Hepatocyte (in vitro differentiated cells): ENCODE measurements at places on chromosomes 4 and X.
A peak's percentile ranks its signal among the peaks of the same experiment; 100 is the strongest.

DNA sequence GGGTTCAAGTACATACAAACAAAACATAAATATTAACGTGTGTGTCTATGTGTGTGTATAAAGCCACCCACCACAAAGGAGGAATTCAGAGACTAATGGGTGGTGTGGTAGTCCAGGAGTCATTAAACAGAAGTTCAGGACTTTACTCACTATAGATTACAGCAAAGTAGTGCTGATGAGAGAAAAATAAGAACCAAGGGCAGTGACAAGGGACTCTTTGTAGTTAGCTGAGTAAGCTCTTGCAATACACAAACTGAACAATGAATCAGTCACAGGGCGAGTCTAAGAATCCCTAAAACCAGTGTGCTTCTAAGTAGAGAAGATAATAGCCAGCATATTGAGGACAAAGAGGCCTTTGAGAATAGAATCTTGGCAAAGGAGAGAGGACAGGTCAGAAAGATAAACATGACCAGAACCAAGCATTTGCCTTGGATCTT is 232.4 kb downstream of the PPP3CA start:
- DNase-seq: peak; percentile 26

- DNase-seq: no peak
Measured at GRCh38 chrX:14702145-14702544, 170.7 kb downstream of the FANCB start.

GRCh38 chrX:43656005-43656494 is at the start of gene MAOA:
Gene MAOA (plus strand): TSS chrX:43656299. CDS start chrX:43656342, 43 bp downstream.
- DNase-seq: peak; percentile 73

- no peak for DNase-seq
Measured at GRCh38 chr4:183360161-183360919, 38.1 kb upstream of the CLDN24 start.

DNA sequence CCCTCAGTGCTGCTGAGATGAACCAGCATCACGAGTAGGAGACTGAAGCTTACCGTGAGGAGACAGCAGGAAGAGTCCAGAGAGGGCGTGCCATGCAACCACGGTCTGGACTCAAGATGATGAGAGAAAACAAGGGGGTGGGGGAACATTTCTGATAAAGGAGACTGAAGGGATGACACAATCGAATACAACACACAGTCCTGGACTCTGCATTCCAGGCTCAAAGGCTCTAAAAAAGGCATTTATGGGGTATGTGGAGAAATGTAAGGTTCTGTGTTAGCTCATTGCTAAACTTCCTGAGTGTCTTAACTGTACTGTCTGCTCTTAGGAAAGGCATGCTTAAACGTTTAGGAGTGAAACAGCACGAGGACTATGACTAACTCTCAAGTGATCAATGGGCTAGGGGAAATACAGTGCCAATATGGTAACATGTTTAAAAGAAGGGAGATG is 20.6 kb upstream of the IRAK1 start:
- DNase-seq: peak; percentile 66

DNA sequence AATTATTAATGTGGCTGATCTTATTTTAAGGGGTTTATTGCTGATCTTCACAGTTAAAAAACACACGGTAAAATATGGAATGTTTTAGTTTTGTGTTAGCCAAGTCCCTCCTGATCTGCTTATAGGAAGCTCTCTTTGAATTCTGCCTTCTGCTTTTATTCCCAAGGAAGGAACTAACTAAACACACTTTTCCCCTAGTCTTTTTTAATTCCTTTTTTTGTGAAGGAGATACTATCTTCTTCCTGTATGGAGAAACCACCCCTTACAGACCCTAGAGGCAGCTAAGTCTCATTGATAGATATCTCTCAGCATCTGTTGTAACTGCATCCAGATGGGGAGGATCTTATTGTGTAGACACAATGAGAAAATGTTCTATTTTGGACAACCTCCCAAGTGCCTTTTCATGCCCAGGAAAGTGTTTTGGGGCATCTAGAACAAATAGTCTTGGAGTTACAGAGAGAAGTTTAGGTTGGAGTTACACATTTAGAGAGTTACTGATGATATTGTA is 64.4 kb downstream of the AFF1 start:
- DNase-seq: no peak

DNA sequence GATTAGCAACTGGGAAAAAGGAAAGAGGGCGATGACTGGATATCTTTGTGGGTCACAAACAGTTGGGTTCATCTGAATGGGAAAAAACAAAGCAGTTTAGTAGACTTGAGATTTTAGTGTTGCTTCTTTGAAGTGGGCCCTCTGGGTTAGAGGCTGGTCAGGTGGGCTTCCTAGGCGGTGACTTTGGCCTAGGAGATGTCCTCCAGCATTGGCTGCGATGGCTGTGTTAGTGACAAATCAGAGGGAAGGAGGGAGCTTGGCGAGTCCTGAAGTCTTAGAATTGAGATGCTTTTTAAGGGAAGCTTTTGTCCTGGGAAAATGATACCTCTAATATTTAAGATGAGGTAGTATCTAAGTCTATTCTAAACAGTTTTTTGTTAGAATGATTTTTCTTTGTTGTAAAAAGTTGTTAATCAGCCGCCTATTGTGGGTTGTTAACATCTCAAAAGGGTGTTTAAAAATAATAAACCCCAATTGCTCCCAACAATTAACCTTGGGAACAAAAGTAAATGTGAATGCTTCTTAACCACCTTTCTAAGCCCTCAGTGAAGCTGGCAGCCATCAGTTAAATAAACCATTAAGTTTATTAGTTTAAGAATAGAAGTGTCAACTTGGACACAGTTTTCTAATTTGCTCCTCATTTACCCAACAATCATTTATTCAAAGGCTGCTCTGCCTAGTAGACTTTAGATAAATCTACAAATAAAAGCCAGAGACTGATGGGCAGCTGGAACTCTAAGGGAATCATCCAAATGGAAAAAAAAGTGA is 31.7 kb downstream of the DLG3 start:
- no peak for DNase-seq

DNA sequence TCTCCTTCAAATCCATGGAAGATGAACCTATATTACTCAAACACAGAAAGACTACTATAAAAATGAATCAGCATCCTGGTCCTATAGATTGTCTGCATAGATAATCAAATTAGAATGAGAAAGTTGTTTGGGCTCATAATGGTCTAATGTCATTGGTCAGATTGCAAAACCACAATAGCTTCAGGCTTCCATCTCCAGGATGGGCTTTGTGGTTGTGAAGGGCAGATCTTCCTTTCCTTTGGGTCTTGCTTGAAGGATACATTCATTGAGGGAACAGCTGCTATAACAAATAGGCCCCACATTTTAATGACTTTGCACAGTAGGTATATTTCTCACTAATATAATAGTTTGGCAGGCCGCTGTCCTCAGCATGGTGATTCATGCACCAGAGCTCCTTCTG is 94.3 kb downstream of the REPS2 start:
- no peak for DNase-seq

- DNase-seq: no peak
Measured at GRCh38 chr4:153684971-153685371, 891 bp downstream of the TLR2 start.
